ENCODE measurements at places on chromosomes 5 and 9. TPM values are rescaled to one million over a fixed set of nuclear protein-coding genes. Genes with fewer than 3 reads are reported as not detected.

The SPINK4 gene
- not detected for total RNA-seq

The PCBD2 gene
- total RNA-seq, result 27.3 TPM

The ROPN1L gene
- total RNA-seq, result not detected

GRCh38 chr9:98972716-98973115 lies 29.0 kb downstream of the COL15A1 start:
- DNase-seq, result no peak

GRCh38 chr5:34849253-34849652 lies 10.3 kb downstream of the TTC23L start:
- no peak for DNase-seq

DNA sequence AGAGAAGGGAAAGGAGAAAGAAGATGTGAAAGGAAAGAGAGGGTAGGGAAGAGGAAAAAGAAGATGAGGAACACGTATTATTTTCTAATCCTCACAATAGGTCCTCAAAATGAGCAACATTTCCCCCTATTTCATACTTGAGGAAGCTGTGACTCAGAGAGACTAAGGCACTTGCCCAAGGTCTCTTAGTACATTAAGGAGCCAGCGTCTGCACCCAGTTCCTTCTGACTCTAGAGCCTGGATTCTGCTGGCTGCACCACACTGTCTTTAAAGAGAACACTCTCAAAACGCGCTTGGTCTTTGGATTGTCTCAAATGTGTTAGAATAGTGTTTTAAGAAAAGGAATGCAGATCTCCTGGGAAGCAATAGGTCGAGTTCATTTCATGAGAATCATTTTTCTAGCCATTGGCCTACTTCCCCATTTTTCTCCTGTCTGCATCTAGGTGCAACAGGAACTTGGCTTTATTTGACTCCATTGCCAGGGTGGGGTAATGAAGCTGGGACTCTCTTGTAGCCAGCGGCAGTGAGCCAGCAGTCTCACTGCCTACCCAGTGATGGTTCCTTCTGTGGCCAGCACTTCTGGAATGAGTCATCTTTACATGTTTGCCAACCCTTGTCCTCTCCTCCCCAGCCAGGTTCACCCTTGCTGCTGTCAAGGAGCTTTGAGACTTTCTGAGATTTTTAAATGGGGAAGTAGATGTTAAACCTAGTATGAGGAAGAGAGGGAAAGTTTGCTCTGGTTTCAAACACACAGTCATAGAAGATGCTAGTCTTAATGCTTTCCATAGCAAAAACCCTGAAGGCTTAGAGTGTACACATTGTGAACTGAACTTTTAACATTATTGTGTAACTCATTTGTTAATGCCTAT lies 82.7 kb downstream of the DOCK8 start:
- peak; percentile 90 for DNase-seq

DNA sequence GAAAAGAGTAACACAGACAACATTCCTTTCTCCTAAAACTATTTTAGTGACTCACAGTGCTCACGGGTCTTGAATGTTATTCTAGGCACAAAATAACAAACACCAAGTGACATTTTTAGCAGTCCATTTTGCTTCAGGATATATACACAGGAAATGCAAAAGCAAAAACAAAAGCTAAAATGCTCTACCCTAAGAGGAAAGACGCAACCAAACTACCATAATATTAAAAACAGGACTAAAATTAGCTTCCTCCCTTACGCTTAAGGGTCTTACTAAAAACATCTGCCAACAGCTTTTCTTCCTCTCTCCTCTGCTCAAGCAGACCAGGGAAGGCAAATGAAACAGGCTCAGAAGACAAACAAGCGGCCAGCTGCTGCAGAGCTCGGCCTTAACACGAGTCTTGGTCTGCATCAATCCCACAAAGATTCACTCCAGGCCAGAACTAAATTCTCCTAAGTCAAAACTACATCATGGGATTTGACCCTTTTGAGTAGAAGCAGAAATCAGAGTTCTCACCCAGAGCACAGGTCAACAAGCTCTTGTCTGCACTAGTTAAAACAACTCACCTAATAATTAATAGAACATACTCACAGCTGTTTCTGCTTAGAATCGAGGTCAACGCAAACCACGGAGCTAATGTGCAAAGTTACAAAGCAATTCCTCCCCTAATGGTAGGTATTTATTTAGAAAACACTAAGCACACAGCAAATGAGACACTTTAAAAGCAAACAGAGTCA lies 62.3 kb downstream of the RAPGEF1 start:
- peak; percentile 52 for DNase-seq

- no peak for DNase-seq
Measured at GRCh38 chr5:173686950-173687349, 70.5 kb upstream of the BOD1 start.

GRCh38 chr9:5721279-5722087 lies 92.6 kb downstream of the RIC1 start:
- DNase-seq, result no peak

- DNase-seq, result no peak
Measured at GRCh38 chr9:93243112-93243511, 59.2 kb downstream of the WNK2 start.
